Stimulated activated CD4-positive, alpha-beta T cell treated with anti-CD3 and anti-CD28 coated beads, Interleukin-1b, Interleukin-23, amount 100 ng/mL, for 1 hour (primary cell): ENCODE measurements at places on chromosomes 2 and 18.

DNA sequence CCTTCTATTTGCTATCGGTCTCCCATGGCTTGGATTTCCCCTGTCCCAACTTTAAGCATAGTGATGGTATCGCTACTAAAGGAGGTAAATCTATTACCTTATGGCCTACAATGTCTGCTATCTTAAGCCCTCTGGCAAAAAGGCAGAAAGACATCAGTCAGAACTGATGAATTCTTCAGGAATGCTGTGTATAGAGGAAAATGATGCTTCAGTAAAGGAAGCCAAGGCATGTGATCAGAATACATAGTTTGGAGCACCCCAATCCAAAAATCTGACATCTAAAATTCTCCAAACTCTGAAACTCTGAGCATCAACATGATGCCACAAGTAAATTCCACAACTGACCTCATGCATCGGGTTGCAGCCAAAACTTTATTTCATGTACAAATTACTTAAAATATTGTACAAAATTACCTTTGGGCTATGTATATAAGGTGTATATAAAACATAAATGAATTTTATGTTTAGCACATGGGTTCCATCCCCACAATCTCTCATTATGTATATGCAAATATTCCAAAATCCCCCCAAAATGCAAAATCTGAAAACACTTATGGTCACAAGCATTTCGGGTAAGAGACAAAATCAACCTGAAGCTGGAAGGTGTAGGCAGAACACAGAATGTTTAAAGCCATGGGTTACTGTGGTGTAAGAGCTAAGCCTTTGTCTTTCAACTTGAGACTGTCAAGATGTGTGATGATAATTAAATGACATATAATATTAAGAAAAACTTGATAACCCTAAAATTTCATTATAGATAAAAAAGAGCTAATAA is 66.2 kb downstream of the CUL3 start:
- DNase-seq = no peak

DNA sequence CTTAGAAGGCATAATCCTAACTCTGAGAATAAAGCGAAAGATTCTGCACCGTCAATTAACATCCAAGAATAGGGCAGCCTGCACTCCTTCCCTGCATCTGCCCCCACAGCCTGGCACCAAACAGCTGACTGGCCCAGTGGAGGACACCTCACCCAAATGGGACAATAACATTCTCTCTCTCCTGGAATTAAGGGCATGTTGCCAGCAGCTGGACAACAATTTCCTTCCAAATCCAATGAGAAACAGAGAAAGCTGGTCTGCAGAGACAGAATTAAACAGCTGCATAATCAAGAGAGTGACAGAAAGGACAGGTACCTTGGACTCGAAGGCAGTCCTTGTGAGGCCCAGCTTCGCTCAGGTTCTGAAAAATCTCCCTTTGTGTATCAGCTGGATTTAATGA is 15.0 kb downstream of the COX7A2L start:
- no peak for DNase-seq

- no peak for DNase-seq
These were observed 92.1 kb downstream of the ZNF385B start for GRCh38 chr2:179769323-179769722.

GRCh38 chr2:124286089-124286783 is 261.1 kb downstream of the CNTNAP5 start:
- no peak for DNase-seq

DNA sequence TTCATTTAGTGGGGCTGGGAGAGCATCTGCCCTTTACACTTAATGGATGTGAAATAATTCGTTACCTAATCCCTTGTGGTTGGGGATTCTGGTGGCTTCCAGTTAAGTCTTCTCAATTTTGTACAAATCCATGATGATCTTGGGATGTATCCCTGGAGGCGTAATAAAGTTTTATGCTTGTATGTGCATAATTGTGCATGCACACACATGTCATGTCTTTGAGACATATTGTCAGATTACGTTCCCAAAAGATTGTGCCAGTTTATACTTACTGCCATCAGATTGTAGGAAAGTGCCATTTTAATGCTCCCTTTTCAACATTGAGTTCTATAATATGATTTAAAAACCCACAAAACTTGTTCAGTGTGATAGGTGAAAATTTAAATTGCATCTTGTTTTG is 60.8 kb downstream of the CHRNA1 start:
- DNase-seq = no peak

GRCh38 chr2:65128297-65129190 is 1.4 kb downstream of the RAB1A start:
- DNase-seq = no peak

DNA sequence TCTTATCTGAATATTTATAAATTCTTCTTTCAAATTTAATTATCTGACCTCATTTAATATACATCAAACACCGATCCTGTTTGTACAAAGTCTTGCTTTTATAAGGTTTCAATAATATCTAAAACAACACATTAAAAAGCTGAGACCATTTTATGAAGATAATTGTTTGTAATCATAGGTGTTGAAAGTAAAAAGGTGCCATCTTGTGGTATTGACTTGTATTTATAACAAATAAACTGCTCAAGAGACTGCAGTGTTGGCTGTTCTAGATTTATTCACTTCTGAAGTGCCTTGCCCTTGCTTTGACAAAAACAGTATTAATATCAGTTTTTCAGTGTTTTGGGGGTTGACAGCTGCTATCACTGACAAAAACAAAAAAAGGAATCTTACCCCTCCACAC is 286.8 kb upstream of the HNMT start:
- no peak for DNase-seq

- no peak for DNase-seq
These were observed 346.0 kb downstream of the CYRIA start for GRCh38 chr2:16319551-16320121.

GRCh38 chr2:176039375-176039774 is 37.3 kb upstream of the LNPK start:
- no peak for DNase-seq

DNA sequence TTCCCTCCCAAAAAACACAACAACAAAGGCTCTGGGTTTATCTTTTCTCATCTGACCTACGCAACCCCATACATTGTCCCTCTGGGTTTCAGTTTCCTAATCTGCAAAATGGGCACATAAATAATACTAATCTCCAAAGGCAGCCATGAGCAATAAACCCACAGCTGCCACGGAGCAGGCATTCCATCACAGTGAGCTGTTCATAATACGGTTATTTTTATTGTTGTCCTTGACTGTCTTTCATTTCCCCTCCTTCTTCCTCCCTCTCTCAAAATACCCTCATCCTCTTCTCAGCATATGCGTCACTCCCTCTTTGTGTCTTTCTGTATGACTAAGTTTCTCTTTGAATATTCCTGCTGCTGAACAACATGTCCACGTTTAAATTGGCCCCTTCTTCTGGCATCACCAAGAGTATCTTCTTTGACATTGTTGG is 129.8 kb upstream of the CAB39 start:
- no peak for DNase-seq

DNA sequence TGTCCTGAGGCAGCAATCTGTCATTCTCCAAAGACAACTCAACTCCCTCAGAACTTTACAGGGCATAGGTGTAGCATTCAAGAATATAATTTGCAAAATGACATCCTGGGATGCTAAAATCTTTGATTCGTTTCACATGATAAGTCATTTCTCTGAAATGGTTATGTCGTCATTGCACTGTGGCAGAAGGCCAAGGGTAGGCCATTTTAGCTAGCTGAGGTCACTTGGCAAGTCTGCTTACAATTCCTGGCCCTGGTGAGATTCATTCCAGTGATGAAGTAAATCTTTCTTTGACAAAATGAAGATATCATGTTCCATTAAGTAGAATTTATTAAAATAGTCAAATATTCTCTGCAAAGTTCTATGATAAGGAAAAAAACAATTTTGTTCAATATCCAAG is 1410.3 kb upstream of the LRRTM1 start:
- DNase-seq = no peak

GRCh38 chr2:177817300-177817699 is 255.3 kb downstream of the PDE11A start:
- DNase-seq = no peak

GRCh38 chr2:65367524-65367923 is 64.9 kb downstream of the SPRED2 start:
- no peak for DNase-seq

- DNase-seq = no peak
These were observed 430.6 kb upstream of the ID2 start for GRCh38 chr2:8251291-8251690.

- no peak for DNase-seq
These were observed 10.4 kb downstream of the COLEC11 start for GRCh38 chr2:3604991-3605961.

GRCh38 chr18:50624981-50625380 is 65.1 kb downstream of the MAPK4 start:
- DNase-seq = no peak

- DNase-seq = no peak
These were observed 209.3 kb upstream of the SOX11 start for GRCh38 chr2:5482929-5483331.

DNA sequence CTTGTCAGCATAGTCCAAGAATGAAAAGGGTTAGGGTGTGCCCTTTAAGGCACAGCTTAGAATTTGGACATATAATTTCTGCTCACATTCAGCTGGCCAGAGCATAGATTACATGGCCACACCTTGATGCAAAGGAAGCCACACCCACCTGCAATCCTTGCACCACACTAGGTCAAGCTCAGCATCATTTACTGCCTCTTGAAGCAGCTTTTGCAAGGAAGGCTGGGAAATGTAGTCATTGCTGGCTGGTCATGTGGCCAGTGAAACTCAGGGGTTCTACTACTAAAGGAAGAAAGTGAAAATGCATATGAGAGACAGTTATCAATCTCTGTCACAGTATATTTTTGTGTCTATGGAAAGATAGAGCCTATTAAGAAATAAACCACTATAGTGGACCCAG is 159.3 kb downstream of the GFPT1 start:
- DNase-seq = no peak

DNA sequence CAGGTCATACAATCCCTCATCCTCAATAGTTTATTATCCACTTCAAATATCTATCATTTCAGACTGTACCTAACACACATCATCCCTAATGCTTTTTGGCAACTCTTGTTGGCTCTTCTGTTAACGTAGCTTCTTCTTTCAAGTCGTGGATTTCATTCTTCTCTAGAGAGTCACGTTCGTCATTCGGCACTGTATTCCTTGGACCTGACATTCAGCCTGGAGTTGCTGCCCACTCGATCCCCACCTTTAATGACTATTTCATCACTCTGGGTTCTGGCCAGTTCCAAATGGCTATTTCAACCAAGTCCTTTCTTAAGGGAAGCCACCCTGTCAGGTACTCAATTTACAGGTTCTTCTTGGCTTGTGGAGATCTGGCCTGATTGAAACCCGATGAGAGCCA is 192.2 kb upstream of the RASGRP3 start:
- no peak for DNase-seq

DNA sequence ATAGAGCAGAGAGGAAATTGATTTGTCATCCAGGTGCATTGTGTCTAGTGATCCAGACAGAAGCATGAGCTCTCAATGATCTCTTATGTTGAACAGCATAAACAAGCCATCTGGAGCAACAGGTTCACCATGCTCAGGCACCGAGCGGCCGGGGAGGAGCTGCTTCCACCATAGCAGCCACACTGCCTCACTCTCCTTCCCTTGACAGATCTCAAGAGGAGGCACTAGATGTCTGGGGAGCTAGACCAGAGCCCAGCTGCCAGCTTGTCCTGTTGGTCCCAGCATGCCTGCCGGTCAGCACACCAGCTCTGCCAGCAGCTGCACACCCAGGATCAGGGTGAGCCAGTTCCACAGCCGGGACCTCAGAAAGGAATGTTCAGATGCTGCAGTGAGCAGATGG is 17.5 kb upstream of the LONRF2 start:
- no peak for DNase-seq

DNA sequence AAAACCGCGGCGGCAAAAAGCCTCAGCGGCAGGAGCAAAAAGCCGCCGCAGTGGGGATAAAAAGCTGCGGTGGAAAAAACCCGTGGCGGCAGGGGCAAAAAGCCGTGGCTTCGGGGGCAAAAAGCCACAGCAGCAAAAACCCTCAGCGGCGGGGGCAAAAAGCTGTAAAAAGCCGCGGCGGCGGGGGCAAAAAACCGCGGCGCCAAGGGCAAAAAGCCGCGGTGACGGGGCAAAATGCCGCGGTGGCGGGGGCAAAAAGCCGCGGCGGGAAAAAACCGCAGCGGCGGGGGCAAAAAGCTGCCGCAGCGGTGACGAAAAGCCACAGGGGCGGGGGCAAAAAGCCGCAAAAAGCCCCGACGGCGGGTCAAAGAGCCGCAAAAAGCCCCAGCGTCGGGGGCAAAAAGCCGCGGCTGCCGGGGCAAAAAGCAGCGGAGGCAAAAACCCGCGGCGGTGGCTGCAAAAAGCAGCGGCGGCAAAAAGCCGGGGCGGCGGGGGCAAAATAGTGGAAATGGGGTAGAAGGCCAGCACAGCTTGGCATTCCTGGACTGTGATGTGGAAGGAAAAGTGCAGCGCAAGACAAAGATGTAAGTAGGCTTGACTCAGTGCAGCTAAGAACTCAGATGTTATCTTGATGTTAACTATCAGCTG is 151.8 kb downstream of the ANKRD30BL start:
- DNase-seq = no peak

GRCh38 chr2:237152361-237152760 is 66.7 kb downstream of the COPS8 start:
- DNase-seq = no peak

GRCh38 chr2:43890855-43891254 is 52.1 kb downstream of the ABCG8 start:
- DNase-seq = no peak

- no peak for DNase-seq
These were observed 95.6 kb upstream of the SLC14A2 start for GRCh38 chr18:45519411-45520280.

DNA sequence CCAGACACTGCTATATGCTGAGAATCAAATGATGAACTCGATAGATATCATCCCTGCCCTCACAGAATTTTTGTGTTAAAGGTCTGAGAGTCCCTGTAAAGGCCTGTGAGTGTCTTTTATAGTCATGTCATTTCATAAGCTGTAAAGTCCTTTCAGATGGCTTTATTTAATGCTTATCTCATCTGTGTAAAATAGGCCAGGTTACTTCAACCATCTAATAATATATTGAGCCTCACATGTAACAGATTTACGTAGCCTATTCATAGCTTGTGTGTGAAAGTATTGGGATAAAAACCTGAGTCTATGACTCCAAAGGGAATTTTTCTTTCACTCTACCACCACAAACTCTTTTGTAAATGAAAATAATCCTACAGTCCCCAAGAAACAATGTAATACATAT is 672.0 kb upstream of the SYT4 start:
- DNase-seq = no peak

- no peak for DNase-seq
These were observed 104.5 kb downstream of the EPHA4 start for GRCh38 chr2:221467610-221468009.

DNA sequence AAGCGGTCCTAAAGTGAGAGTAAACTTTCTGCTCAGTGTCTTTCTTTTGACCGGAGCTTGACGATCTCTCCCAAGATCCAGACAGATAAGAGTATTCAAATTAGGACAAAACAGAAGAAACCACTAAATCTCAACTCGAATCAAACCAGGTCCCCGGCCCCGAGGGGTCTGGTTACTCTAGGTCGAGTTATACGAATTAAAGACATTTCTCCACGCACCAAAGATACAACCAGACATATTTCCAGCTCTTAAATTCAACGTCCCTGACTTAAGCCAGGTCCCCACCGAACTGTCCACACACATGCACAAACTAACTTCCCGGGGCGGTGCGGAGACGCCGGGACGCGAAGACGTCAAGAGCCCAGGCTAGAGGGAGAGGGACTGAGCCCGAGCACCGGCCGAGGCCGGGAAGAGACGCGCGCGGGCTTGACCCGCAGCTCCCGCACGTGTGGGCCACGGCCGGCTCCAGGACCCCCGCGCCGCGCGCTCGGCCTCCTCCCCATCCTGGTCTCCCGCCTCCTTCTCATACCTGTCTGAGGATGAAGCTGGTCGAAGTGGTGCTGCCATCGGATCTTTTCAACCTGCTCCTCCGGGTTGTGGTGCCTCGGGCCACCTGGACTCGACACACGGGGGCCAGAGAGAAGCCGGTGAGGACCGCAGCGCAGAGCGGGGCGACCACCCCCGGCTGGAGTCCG is 896 bp downstream of the CACNB4 start:
- no peak for DNase-seq
